ENCODE measurements at places on chromosomes 5 and 9.

- DNase-seq: no peak
Measured at GRCh38 chr9:112841261-112841660, 49.4 kb downstream of the SLC46A2 start.

GRCh38 chr9:133914442-133915342 lies 77.4 kb downstream of the VAV2 start:
- peak; percentile 86 for DNase-seq

- no peak for DNase-seq
Measured at GRCh38 chr9:127697575-127697974, 9.2 kb upstream of the CFAP157 start.

- no peak for DNase-seq
Measured at GRCh38 chr5:51185850-51186329, 197.4 kb upstream of the ISL1 start.

GRCh38 chr9:135772702-135773493 lies 70.9 kb downstream of the KCNT1 start:
- no peak for DNase-seq

DNA sequence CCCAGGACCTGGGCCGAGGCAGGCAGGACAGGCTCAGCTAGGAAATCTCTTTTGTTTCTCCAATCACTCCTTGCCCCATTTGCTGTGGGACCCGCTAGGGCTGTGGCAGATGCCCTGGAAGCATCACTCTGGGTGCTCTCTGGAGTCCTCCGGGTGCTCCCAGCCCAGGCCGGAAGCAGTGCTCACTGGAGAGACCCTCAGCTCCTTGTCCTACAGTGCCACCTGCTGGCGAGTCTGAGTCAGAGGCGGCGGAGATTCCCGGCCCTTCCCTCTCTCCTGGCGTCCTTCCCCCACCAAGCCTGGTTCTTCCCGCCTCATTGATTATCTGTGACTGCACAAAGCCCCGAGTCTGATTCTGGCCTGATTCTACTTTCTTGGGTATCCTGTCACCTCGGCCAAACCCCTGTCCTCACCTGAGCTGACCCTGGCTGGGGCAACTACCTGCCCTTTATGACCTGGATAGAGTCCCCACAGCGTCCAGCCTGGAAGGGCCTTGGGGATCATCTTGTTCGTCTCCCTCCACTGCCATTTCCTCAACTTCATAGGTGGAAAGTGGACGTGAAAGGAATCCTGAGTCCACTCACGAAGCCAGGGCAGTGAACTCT lies 7.3 kb upstream of the BARHL1 start:
- peak; percentile 79 for DNase-seq

DNA sequence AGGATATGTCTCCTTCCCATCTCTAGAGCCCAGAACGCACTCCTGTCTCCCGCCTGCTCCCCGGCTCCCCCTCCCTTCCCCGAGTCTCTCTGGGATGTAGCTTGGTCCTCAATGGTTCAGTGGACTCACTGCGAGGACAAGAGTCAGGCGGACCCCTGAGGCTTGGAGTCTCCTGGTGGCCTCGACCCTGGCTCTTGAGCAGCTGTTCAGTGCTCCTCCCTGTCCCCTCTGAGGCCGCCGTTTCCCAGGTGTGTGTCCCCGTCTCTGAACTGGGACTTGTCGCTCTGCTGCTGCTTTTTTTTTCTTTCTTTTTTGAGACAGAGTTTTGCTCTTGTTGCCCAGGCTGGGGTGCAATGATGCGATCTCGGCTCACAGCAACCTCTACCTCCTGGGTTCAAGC lies 44.8 kb upstream of the IER5L start:
- no peak for DNase-seq

- no peak for DNase-seq
Measured at GRCh38 chr9:93660352-93661046, 84.1 kb downstream of the PHF2 start.

GRCh38 chr5:73454379-73455036 lies 5.9 kb upstream of the FOXD1 start:
- DNase-seq: no peak

DNA sequence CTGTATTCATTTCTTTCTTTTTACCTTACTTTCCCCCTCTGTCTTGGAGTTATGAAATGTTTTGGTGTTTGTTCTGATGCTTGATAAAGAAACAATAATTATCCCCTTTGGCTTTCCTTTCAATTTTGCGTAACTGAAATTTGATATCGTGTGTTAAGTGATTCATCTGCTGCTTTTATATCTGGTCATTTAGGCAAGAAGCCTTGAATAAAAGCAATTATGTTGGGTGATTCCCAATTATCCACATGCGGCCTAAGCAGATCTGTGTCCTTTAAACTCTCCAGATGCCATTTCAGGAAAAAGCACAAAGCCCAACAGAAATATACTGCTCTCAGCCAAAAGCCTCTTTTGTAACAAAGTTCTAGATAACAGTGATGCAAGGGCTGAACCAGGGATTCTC lies 92.8 kb downstream of the TAF11L14 start:
- no peak for DNase-seq

DNA sequence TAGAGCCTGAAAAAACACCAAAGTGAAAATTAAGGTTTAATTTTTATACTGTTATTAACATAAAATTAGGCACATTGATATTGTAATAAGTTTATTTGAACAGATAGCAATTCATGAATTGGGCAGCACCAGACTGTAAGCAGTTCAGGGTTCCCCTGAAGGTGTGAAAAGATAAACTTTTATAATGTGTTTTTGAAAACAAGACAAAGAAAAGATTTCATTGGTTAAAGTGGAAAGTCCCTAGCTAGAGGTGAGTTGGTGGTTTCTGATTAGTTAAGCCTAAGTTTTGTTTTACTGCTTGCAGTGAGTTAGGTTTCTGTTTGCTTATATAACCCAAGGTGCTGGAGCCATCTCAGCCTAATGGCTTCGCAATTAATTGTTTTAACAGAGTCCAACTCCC lies 96.5 kb upstream of the RPS23 start:
- DNase-seq: no peak

DNA sequence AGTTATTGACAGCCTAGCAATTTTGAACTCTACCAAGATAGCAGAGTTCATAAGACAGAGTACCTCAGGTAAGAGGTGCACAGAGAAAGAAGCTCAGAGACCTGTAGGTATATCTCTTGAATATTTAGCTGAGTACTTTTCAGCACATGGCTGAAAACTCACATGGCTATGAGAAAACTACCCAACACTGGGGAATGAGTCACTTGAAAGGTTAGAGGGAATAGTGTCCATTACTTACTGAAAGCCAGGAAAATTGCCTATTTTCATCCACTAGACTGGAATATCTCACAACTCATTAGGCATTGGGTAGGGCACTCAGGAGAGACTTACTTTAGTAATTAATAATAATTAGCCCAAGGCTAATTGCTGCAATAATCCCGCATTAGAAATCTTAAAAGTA lies 8.3 kb downstream of the TSLP start:
- no peak for DNase-seq

DNA sequence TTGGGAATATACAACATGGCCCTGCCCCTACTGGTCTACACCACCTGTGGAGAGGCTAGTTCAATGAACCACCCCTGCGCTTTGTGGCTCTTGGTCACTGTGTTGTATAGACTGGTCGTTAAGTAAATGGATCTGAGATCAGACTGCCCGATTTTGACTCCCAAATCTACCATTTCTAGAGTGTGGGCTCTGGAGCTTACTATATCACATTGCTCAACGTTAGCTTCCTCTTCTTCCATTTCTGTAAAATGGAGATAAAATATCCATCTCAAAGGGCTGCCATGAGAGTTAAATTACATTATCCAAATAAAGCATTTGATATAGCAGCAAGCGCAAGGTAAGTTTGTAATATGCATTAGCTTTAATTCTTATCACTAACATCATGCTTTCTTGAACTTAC lies 52.7 kb upstream of the IFNK start:
- no peak for DNase-seq

GRCh38 chr9:115157245-115157674 lies 39.3 kb upstream of the TNC start:
- no peak for DNase-seq

- peak; percentile 48 for DNase-seq
Measured at GRCh38 chr9:134187891-134188385, 23.6 kb upstream of the RNU6ATAC start.

DNA sequence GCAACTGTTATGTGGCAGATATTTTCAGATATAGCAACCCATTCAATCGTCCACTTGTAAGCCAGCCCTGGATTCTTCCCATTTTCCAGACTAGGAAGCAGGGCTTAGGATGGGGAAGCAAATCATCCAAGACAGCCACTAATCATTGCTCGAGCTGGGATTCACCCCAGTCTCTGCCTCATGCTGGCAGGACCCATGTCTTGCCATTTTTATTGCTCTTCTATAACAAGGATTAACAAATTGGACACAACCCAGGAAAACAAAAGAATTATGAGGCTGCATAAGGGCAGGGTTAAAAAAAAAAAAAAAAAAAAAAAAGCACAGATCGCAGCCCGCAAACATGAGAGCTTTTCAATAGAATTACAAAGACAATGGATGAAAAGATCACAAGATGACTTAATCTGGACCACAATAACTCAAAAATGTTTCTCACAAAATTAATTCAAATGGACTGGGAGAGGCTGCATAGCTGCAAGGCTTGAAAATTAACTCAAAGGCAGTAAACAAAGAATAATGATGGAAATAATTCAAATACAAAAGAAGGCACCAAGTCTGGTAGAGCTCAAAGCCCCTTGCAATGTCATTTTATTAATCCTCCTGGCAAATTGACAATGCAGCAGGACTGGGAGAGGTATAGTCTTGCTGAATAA lies 40.7 kb downstream of the ASTN2 start:
- DNase-seq: no peak

DNA sequence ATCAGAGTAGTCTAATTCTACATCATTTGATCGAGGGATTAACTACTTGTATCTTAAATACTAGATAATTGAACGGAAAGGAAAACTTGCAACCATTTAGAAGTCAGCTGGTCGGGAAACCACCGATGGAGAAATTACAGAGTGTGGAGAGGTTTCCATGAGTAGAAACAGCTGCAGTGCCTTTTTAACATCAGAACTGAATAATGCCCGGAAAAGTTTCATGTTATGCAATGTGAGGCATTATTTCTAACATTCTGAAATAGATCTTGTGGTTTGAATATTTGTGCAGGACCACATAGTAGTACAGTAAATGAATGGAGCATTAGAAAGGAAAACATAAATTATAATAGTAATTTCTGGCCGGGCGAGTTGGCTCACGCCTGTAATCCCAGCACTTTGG lies 88.1 kb upstream of the RNF180 start:
- DNase-seq: no peak

- no peak for DNase-seq
Measured at GRCh38 chr5:151571270-151572173, 19.6 kb downstream of the FAT2 start.

GRCh38 chr9:6226696-6227095 lies 11.1 kb downstream of the IL33 start:
- DNase-seq: no peak

DNA sequence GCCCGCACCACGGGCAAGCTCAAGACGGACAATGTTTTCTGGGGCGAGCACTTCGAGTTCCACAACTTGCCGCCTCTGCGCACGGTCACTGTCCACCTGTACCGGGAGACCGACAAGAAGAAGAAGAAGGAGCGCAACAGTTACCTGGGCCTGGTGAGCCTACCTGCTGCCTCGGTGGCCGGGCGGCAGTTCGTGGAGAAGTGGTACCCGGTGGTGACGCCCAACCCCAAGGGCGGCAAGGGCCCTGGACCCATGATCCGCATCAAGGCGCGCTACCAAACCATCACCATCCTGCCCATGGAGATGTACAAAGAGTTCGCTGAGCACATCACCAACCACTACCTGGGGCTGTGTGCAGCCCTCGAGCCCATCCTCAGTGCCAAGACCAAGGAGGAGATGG lies 108.6 kb downstream of the DAB2IP start:
- no peak for DNase-seq

DNA sequence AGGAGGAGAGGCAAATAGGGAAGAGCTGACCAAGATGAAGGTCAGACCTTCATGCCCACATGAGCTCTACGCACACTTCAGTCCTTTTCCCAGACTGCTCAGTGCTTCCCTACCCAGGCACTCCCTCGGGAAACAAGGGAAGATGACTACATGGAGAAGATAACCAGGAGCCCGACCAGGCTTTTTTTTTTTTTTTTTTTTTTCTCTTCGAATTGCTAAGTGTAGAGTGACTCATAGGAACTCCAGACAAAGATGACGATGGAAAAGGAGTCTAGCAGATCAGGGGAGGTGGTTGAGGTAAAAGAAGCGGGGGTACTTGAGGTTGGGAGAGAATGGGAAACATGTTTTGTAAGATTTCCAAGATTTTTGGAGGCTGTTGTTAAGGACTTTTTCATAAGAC lies 526.1 kb downstream of the BNC2 start:
- DNase-seq: no peak

DNA sequence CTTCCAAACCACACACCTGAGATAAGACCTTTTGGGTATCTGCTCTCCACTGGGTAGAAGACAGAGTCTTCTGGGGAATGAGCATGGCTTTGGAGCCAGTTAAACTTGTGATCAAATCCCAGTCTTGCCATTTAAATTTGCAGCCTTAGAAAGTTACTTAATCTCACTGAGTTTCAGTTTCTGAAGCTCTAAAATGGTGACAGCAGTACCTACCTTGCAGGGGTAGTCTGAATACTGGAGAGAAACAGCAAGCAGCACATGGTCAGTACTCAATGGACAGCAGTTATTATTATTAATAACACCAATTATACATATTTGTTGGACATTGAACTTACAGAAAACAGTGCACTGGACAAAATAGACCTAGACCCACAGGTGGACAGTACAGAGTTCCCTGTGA lies 260.9 kb downstream of the MAN2A1 start:
- no peak for DNase-seq

DNA sequence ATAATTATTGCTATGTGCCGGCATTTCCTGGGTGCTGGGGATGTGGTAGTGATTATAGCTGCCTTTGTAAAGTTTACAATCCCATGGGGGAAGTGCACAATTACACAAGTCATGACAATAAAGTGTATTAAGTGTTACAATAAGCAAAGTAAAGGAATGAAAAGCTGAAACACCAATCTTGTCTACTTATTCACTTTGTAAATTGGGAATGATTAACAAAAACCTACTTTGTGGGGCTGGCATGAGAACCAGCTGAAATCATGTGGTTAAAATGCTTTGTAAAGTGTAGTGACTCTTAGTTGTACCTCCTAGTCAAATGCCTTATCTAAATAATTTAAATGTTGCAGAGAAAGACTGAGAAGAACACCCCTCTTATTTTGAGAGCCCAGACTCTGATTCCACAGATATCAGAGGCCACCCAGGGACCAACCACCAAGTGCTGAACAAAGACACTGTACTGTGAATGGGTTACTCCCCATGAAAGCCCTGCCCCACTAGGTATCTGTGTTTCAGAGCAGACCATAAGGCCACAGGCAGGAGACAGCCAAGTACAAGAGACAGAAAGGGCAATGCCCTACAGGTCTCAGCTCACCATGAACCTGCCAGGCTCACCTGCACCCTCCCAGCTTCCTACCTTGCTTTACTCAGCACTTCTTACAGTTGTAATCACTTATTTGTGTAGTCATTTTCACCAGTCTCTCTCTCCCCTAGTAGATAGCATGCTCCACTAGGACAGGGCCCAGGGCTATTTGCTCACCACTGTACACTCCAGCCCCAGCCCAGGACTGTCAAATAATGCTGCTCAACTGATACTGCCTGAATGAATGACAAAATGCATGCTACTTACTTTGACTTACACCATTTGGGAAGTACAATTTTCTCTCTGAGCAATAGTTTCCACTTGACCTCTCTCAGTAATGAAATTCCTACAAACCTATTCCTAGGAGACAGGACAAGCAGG lies 101.6 kb upstream of the APC start:
- DNase-seq: peak; percentile 86

- no peak for DNase-seq
Measured at GRCh38 chr5:115068239-115069086, 101.2 kb downstream of the TRIM36 start.

Data from right lobe of liver (tissue), 6 donors.